ENCODE measurements at places on chromosomes 1 and 21.
A peak's percentile ranks its signal among the peaks of the same experiment; 100 is the strongest.

DNA sequence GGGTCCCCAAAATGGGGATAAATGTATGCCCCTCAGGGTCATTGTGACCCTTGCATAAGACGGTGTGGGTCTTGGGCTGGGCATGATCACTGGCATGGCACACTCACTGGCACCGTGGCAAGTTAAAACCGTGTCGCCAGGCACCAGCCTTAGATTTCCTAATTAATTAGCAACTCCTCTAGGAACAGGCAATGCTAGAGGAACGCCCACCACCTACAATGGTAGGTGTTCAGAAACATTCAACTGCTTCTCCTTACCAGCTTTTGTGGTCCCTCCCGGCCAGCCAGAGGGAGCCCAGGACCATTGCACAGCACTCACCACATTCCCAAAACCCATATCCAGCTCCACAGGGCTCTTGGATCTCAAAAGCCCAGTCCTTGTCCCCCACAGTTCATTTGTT lies 36.4 kb downstream of the EPHA2 start:
- DNase-seq = no peak

- no peak for DNase-seq
Observed at GRCh38 chr1:230896779-230897178, 28.5 kb upstream of the C1orf198 start.

GRCh38 chr1:32758795-32759430 lies 56.3 kb upstream of the SYNC start:
- no peak for DNase-seq

- no peak for DNase-seq
Observed at GRCh38 chr1:30359539-30360220, 363.7 kb downstream of the MATN1 start.

- no peak for DNase-seq
Observed at GRCh38 chr1:155202198-155202597, 5.5 kb downstream of the THBS3 start.

DNA sequence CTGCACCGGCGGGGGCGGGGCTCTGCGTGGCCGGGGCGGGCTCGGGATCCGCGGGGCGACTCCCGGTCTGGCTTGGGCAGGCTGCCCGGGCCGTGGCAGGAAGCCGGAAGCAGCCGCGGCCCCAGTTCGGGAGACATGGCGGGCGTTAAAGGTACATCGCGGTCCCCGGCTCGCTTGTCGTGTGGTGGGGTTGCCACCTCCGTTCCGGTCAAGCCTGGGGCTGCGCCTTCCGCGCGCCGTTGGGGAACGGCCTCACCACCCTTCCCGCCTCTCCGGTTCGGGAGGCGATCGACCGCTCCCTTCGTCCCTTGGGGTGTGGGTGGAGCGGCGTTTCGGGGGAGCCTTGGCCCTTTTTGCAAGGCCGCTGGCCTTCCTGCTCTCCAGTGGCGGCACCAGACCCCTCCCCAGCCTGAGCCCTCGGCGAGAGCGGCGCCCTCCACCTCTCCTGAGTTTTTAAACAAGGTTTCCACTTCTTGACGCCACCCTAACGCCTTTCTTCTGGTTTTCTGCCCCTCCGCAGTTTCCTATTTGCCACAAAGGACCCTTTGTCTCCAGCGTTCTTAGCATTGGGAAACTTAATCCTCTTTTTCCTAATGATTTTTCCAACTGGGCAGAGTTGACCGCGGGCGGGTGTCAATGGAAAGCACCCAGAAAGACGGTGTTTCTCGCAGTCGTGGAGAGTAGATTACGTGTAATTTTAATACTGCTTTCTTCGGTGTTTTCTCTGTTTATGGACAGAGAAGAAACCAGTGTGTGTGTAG lies at the start of the genes LEPR and LEPROT:
TSS of gene LEPR (plus strand) at position 79 of the 761 bp plus-strand sequence. CDS start 144,898 bp downstream, outside the sequence.
TSS of gene LEPROT (plus strand) at position 79 of the 761 bp plus-strand sequence. CDS start at position 136, 57 bp downstream.
- DNase-seq = peak; percentile 64

DNA sequence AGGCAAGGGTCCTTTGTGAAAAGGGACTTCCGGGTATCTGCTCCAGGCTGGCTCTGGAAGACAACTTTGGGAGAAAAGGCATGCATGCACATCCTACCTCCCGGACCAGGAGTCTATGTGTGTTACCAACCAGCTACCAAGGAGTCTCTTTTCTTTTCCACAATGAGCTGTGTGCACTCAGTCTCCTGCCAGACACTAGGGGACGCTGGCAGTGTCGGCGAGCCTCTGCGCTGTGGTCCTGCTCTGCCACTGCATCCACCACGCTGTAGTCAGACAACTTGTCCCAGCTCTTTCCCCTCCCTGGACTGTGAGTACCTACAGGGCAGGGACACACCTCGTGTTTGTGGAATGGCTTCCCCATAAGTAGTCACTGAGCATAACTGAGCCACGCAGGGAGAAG lies 5.1 kb upstream of the SSR2 start:
- no peak for DNase-seq

- DNase-seq = peak; percentile 62
Observed at GRCh38 chr1:164716992-164717703, 158.2 kb downstream of the PBX1 start.

DNA sequence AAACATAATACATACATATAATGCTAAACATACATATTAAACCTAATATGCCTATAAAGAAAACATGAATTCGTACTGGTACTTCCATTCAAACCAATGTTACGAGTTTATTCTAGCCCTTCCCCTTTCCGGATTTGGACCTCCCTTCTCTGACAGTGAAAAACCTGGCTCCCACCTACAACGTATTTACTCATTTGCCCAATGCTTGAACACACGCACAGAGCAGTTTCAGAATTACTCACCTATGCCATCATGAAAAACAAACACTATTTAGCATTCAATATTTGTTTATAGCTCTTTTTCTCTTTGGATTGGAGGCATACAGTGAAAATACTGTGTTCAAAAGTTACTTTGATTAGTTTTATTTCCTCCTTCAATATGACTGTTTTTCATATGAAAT lies 204.4 kb downstream of the LMX1A start:
- DNase-seq = no peak

- no peak for DNase-seq
Observed at GRCh38 chr1:160623227-160623633, 23.6 kb downstream of the SLAMF1 start.
